Aorta (tissue), 5 donors: ENCODE measurements at places on chromosomes 13 and 19. TPM values are rescaled to one million over a fixed set of nuclear protein-coding genes. Genes with fewer than 3 reads are reported as not detected.

The SMAD9 gene
- 48.9 TPM for total RNA-seq

The NR1H2 gene
- total RNA-seq, result 91.0 TPM

The LAIR2 gene
- 2.4 TPM for total RNA-seq

The ONECUT3 gene
- not detected for total RNA-seq

- H3K4me1 ChIP-seq, result no peaks in the 10 kb centered on the region
- H3K4me3 ChIP-seq, result no peak overlapping the region
- no peak for DNase-seq
- H3K27ac ChIP-seq, result no peak overlapping the region
- H3K36me3 ChIP-seq, result peaks cover 3% of the 10 kb centered on the region
- no peaks in the 10 kb centered on the region for H3K27me3 ChIP-seq
Observed at GRCh38 chr19:16405797-16406196, 66.0 kb downstream of the EPS15L1 start.

- no peaks in the 10 kb centered on the region for H3K27me3 ChIP-seq
- H3K27ac ChIP-seq, result no peak overlapping the region
- no peak overlapping the region for H3K4me3 ChIP-seq
Observed at GRCh38 chr13:73556902-73557301, 498.1 kb downstream of the KLF5 start.

GRCh38 chr13:100680131-100680530 lies 5.5 kb upstream of the TMTC4 start:
- no peak overlapping the region for H3K4me3 ChIP-seq
- no peak overlapping the region for H3K27ac ChIP-seq
- H3K4me1 ChIP-seq, result no peaks in the 10 kb centered on the region
- no peaks in the 10 kb centered on the region for H3K27me3 ChIP-seq
- H3K36me3 ChIP-seq, result no peaks in the 10 kb centered on the region
- no peak for DNase-seq

DNA sequence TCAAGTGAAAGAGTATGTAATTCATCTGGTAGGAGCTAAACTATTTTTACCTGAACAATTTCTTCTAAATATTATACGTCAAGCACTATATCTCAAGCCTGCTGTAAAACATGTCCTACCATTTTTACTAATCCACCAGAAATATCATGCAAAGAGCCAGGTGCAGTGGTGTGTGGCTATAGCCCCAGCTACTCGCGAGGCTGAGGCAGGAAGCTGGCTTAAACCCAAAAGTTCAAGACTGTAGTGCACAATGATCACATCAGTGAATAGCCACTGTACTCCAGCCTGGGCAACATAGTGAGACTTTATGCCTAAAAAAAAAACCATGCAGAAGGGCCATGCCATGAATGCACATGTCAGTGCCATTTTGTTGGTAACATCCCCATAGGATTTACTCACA lies 20.7 kb upstream of the CLN5 start:
- no peak for DNase-seq
- no peak overlapping the region for H3K27ac ChIP-seq
- H3K27me3 ChIP-seq, result no peaks in the 10 kb centered on the region
- H3K4me3 ChIP-seq, result no peak overlapping the region
